GM12864 (cell line): ENCODE measurements at places on chromosomes 4 and X.
A peak's percentile ranks its signal among the peaks of the same experiment; 100 is the strongest.

GRCh38 chr4:108320061-108320460, 151.3 kb upstream of the LEF1 start:
- no peak for DNase-seq

DNA sequence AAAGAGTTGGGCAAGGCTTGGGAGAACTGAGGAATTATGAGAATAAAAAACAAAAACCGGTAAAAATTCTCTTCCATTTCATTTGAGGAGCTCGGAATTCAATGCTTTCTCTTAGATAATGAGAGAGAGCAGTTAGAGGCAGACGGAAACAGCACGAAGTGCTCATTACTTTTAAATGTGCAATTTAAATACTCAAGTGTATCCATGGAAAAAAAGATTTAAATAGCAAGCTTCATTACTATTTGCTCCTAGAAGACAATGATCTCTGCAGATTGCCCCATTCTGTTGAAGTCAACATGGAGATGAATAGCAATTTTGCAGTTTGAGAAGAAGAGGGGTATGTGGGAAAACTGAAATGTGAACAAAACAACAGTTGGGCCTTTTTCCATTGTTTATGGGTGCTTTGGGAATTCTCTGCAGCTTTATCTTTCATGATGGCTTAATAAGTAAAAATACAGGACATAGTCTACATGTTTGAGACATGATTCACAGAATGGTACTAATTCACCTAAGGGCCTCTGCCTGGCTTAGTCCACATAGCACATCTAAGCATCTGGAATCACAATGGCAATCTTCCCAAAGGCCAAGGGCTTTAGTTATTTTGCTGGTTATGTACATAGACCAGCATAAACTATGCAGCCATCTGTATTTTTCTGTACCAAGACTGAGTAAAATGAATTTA, 512.7 kb upstream of the FAT1 start:
- no peak for DNase-seq

GRCh38 chr4:13292372-13292771, 191.8 kb downstream of the RAB28 start:
- no peak for DNase-seq

DNA sequence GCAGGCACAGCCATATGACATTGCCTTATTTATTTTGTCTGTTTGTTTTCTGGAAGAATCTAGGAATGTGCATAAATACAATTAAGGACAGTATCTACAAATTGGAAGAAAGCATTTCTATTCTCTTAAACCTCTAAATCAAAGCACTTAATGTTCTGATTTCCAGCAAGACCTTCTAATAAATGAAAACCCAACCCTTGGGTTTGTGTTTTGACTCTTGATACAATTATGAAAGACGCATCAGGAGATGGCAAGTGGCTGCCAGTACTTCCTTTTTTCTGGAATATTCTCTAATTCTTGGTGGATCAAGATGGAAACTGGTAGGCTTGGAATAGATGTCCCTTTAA, 437 bp upstream of the CPE start:
- no peak for DNase-seq

GRCh38 chr4:2179717-2180116, 62.2 kb downstream of the HAUS3 start:
- no peak for DNase-seq

DNA sequence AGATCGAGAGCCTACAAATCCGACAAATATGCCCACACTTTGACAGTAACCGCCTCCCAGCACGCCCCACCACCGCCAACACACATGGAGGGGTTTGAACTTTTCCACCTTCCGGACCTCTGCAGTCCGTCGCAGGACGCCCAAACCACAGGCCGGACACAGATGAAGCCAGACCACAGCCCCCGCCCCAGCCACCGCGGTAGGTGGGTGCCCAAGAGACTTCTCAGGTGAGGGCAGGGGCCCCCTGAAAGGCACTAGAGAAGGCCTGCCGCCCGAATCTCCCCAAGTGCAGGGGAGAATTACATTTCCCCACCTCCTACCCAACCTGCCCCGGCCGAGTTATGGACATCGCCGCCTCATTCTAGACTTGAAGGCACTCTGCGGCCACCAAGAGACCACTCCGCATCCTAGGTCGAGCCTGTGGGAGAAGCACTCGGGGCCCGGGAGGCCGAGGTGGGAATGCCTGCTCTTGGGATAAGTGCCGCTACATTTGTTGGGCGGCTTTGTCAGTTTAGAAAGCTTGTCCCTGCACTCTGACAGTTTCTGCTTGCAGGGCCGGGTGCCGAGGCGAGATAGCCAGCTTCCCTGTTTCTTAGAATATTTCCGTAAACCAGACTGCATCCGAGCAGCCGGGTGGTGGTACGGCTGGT, 21.5 kb downstream of the HAND2 start:
- no peak for DNase-seq

DNA sequence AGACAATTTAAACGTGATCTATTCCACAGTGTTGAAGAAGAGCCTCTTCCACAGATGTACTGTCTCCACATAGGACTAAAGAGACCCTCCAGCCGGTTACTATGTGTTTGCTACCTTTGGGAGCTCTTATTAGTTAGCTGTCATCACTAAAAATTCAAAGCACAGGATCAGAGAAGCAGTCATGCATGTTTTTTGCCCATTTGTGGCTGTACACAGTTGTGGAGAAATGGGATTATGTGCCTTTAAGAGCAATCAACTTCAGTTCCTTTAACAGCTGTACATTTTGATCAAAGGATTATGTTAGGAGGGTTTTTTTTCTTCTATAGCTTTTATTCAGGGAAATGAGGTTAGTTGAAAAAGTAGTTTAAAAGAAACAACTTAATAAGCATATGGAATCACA, 149.0 kb upstream of the SPOCK3 start:
- DNase-seq: no peak

- DNase-seq: no peak
Measured at GRCh38 chr4:81652069-81652478, 180.4 kb upstream of the RASGEF1B start.

DNA sequence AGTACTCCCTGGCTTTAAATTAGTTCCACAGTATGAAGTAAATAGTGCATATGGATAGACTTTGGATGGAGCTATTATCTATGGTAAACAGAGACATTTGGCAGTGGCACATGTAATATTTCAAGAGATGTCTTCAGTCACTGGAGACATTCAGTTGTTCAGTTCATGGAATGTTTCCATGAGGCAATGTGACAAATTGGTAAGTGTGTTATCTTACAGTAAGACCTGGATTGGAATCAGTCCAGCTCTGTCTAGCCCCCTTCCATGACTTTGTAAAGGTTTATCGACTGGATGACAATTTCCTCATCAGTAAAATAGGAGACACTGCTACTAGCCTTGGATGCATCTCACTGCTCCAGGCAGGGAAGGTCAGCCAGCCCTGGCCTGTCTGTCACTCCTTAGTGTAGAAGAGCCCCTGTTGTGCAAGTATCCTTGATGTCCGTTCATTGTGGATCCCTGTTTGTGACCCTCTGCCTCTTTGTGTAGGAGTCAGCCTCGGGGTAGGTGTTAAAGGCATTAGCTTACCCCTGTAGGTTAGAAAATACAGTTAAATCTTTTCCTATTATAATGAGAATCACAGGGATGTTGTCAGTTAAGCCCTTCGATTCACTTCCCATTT, 335.9 kb downstream of the ANK2 start:
- no peak for DNase-seq

- no peak for DNase-seq
Measured at GRCh38 chr4:37885496-37885895, 5.4 kb upstream of the TBC1D1 start.

GRCh38 chrX:44162964-44163475, 180.5 kb downstream of the EFHC2 start:
- no peak for DNase-seq

- DNase-seq: no peak
Measured at GRCh38 chr4:4791299-4792111, 68.0 kb upstream of the MSX1 start.

- peak; percentile 80 for DNase-seq
Measured at GRCh38 chr4:37891260-37892159, 626 bp downstream of the TBC1D1 start.

- no peak for DNase-seq
Measured at GRCh38 chr4:42985976-42986375, 93.5 kb downstream of the GRXCR1 start.

- no peak for DNase-seq
Measured at GRCh38 chrX:54817220-54817820, 9.8 kb downstream of the MAGED2 start.

DNA sequence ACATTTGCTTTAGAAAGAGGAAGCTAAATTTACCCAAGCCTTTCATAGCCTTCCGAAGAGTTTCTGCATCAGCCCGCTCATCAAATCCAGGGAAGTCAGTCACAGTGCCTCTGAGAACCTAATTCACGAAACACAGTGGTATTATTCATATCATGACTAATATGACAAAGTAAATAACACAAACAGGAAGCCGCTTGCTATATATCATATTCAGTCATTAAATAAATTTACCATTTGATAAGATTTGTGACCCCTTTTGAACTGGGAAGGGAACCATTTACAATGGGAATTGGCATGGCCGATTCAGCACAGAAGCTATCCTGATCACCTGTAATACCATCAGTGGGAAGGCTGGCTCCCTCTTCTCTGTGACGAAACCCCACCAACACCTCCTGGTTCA, 10.5 kb downstream of the ANXA5 start:
- no peak for DNase-seq

- DNase-seq: no peak
Measured at GRCh38 chrX:68876731-68877130, 47.9 kb downstream of the EFNB1 start.

DNA sequence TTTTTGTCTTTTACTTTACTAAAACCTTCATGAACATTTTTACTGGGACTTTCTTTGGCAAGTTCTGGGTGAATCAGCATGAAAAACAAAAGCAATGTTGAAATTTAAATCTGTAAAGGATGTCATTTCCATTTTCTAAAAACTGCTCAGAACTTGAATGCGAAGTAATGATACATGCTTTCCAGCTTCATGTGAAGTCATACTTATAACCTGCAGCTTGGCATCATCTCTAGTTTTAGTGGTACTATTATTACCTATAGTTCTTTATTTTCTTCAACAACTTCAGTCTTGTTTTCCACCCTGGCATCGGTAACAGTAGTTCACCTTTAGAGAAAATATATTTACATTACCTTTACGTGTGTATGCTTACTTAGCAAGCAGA, 421.4 kb upstream of the DIPK2B start:
- no peak for DNase-seq

DNA sequence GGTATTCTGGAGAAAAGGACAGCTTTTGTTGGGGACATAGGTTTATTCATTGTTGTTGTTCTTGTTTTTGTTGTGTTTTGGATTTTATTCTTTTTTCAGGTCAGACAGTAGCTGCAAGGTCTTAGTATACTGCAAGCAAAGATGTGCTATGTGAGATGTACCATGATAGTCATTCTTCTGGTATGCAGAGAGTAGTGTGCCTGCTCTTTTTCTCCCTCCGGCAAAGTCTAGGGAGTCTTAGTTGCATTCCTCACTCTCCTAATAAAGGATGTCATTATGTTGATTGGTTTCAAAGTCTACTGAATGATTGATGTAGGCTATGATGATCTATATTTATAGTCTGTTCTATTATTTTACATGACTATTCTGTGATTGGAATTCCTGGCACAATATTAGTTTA, 119.9 kb upstream of the POF1B start:
- no peak for DNase-seq

- no peak for DNase-seq
Measured at GRCh38 chr4:188728359-188728758, 589.1 kb downstream of the TRIML1 start.

GRCh38 chr4:53233114-53233795, 132.6 kb downstream of the SCFD2 start:
- no peak for DNase-seq

- no peak for DNase-seq
Measured at GRCh38 chrX:10168226-10168625, 11.5 kb downstream of the CLCN4 start.

GRCh38 chrX:135652602-135653001, 60.8 kb upstream of the CT45A1 start:
- no peak for DNase-seq

GRCh38 chr4:8328866-8329559, 59.5 kb downstream of the HTRA3 start:
- no peak for DNase-seq

DNA sequence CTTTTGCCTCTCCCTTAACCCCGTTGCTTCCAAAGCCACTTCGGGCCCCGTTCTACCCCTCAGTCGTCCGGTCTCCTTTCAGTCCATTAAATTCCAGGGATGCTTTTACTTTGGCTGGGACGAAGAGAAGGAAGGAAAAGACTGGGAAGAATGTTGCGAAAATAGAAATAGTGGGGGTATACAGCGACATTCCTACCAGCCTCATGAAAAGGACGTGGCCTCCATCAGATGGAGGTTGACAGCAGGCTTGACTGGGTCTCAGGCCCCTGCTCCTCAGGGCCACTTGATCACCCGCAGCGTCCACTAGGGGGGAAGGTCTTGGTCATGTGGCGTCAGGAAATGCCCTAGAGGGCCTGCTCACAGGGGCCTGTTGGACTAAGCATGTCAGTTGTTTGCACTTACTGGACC, 657 bp upstream of the ANKRD50 start:
- no peak for DNase-seq

- no peak for DNase-seq
Measured at GRCh38 chr4:124727331-124727890, 14.9 kb upstream of the ANKRD50 start.

DNA sequence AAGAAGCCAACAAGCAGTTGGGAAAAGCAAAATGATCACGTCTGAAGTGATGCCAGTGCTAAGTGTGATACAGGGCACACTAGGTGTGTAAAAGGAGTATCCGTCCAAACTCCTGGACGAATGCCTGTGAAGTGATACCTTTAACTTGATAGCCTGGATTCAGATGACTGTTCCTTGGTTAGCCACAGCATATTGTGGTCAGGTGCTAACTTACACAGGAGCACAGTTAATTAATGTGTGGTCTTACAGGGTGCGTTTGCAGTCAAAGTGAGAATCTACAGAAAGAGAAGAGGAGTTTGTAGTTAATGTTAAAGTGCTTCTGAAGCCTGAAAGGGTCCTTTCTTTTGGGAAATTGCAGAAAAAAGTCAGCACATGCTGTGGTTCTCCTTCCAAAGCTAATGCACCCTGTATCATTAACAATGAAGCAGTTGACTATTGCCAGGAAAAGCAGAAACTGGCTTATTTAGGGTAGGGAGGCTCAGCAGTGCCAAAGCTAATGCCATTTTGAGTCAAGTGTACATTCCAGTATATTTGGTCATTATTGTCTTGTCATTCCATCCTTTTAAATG, 61.1 kb downstream of the DCLK2 start:
- no peak for DNase-seq

GRCh38 chr4:42676066-42676951, 19.4 kb upstream of the ATP8A1 start:
- DNase-seq: no peak

- DNase-seq: no peak
Measured at GRCh38 chrX:120286733-120287512, 24.3 kb downstream of the TMEM255A start.
